ENCODE measurements at places on chromosomes 2 and 18. TPM values are rescaled to one million over a fixed set of nuclear protein-coding genes. Genes with fewer than 3 reads are reported as not detected.

DNA sequence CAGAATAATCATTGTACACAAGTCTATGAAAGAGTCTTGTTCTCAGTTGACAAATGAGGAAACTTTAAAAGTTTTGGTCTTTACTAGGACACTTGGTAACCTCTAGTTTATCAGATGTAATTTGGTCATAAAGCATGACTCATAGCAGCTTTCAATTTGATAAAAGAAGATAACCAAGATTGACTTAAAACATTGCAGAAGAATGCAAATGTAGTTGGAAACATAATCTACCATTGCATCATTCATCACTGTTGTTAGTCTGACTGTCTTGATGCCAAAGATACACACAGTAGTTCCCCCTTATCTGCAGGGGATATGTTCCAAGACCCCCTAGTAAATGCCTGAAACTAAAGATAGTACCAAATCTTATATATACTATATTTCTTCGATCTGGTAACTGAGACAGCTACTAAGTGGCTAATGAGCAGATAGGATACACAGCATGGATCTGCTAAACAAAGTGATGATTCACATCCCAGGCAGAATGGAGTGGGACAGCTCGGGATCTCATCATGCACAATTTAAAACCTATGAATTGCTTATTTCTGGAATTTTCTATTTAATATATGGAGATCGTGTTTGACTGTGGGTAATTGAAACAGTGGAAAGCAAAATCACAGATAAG, 131.4 kb upstream of the CCDC68 start:
- H3K27me3 ChIP-seq = no peaks in the 10 kb centered on the region
- no peaks in the 10 kb centered on the region for H3K36me3 ChIP-seq
- H3K27ac ChIP-seq = peak overlapping the region; percentile 6
- H3K4me1 ChIP-seq = peaks cover 25% of the 10 kb centered on the region
- no peak overlapping the region for H3K4me3 ChIP-seq

GPR75 gene
- total RNA-seq = 1.8 TPM

GRCh38 chr18:41324934-41325333, 630.1 kb upstream of the PIK3C3 start:
- peaks cover 11% of the 10 kb centered on the region for H3K4me1 ChIP-seq
- H3K36me3 ChIP-seq = no peaks in the 10 kb centered on the region
- no peak for DNase-seq
- no peaks in the 10 kb centered on the region for H3K27me3 ChIP-seq
- H3K27ac ChIP-seq = no peak overlapping the region
- no peak overlapping the region for H3K4me3 ChIP-seq

DNA sequence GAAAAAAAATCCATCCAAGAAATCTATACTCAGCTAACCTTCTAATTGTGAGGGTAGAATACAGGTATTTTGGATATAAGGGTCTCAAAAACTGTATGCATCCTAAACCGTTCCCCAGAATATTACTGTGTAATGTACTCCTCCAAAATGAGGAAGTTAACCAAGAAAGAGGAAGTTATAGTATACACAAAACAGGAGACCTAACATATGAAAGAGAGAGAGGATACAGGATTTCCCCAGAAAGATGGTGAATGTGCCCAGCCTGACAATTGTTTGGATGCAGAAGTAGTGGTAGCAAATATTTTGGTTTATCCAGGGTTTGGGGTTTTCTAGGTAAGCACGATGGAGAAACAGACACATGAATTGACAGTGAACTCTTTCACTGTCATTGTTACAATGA, 50.6 kb downstream of the GALNT3 start:
- H3K27me3 ChIP-seq = no peaks in the 10 kb centered on the region
- H3K36me3 ChIP-seq = peaks cover under 1% of the 10 kb centered on the region
- H3K4me1 ChIP-seq = no peaks in the 10 kb centered on the region
- no peak overlapping the region for H3K27ac ChIP-seq
- DNase-seq = no peak

GRCh38 chr2:119683074-119683712, 4.2 kb downstream of the TMEM177 start:
- no peak overlapping the region for H3K27ac ChIP-seq
- no peaks in the 10 kb centered on the region for H3K27me3 ChIP-seq
- DNase-seq = no peak
- H3K4me3 ChIP-seq = no peak overlapping the region
- H3K36me3 ChIP-seq = no peaks in the 10 kb centered on the region
- peaks cover 10% of the 10 kb centered on the region for H3K4me1 ChIP-seq

GRCh38 chr18:35231052-35231451, 9.8 kb upstream of the ZNF397 start:
- no peak overlapping the region for H3K27ac ChIP-seq
- peak overlapping the region; percentile 46 for H3K4me3 ChIP-seq
- 0 out of 2 replicates have a peak, but pooled peaks cover 4% of the 10 kb centered on the region for H3K4me1 ChIP-seq
- no peaks in the 10 kb centered on the region for H3K27me3 ChIP-seq

DNA sequence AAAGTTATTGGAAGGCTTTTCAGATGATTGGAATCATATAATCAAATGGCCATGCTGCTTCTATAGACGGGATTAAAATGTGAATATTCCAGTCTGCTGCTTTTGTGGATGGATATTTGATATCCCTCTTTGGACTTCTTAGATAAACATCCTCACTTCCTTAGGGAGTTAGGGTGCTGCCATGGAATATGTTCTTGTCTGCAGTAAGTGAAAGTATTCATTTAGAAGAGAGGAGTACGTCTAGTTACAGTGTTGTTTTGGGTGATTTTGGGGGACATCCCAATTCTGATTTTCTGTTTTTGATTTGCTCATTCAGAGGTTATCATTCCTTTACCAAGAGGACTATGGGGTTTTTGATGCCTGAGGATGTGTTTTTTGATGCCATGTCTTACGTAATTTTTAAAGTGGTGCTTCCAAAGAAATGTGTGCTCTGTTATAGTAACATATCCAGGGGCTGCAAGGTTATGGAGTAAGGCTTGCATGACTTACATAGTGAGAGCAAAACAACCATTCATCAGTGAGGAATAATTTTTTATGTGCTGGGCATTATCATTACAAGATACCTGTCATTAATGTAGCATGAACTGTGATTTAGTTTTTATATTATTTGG, 33.6 kb downstream of the ASXL3 start:
- DNase-seq = no peak
- no peaks in the 10 kb centered on the region for H3K27me3 ChIP-seq
- H3K27ac ChIP-seq = no peak overlapping the region
- no peaks in the 10 kb centered on the region for H3K4me1 ChIP-seq
- H3K36me3 ChIP-seq = no peaks in the 10 kb centered on the region

DNA sequence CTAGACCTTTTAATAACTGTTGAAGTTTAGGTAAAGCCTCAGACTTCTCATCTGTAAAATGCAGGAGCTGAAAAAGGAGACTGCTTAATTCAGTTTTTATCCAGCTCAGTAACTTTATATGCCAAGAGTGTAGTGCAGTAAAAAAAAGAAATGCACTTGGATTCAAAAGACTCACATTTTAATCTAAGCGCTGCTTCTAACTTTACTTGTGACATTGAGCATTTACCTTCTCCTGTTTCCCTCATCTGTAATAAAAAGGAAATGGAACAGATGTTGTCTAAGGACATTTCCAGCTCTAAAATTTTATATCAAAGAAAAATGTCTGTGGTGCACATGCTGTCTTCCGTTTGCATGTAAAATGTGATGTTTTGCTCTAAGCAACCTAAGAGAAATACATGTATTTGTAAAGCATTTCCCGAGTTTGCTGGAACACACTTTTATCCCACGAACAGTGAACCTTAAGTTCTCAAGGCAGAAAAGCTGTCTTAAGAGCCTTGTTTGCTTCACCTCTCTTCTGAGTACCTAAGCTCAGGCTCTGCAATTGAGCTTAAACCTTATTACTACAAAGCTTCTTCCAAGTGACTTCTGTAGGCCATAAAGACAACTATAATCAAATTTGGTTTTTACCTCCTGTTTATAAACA, 24.2 kb upstream of the TANK start:
- H3K36me3 ChIP-seq = no peaks in the 10 kb centered on the region
- H3K27ac ChIP-seq = peak overlapping the region; percentile 68
- H3K4me3 ChIP-seq = peak overlapping the region; percentile 44
- no peaks in the 10 kb centered on the region for H3K27me3 ChIP-seq

ANKRD30B gene
- total RNA-seq = not detected

GRCh38 chr18:49861659-49862058, 48.3 kb upstream of the ACAA2 start:
- peaks cover 5% of the 10 kb centered on the region for H3K4me1 ChIP-seq
- H3K36me3 ChIP-seq = no peaks in the 10 kb centered on the region
- H3K4me3 ChIP-seq = no peak overlapping the region
- DNase-seq = no peak
- no peak overlapping the region for H3K27ac ChIP-seq

GRCh38 chr18:23757437-23757733, 68.1 kb downstream of the LAMA3 start:
- H3K4me3 ChIP-seq = no peak overlapping the region
- H3K36me3 ChIP-seq = no peaks in the 10 kb centered on the region
- no peak for DNase-seq
- H3K27ac ChIP-seq = no peak overlapping the region

DNA sequence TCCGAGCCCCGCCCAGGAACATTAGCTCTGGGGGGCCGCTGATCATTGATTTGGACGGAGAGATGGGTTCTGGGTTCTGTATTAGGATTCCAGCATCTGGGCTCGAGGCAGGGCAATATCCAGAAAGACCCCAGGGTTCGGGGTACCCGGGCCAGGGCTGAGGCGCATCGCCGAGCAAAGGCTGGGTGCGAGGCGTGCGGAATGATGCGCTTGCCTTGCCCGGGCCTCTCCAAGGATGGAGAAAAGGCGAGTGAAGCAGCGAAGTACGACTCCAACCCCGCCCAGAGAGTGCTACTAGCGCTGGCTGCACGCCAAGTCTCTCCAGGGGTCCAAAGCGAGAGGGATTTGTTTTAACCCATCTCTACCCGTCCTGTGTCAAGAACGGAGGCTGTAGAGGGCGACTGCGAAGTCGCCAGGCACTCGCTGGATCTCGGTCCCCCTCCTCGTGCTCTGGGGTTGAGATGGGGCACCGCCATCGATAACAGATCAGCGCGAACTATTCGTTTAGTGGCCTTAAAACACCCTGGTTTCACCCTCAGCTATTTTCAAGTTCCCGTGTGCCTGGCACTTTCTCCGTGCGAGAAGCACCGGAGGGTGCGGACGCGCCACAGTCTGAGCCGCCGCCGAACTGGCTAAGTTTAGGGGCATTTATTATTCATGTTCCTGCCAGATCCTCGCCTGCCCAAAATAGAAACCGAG, 1.9 kb downstream of the ADCYAP1 start:
- H3K4me1 ChIP-seq = no peaks in the 10 kb centered on the region
- H3K27me3 ChIP-seq = no peaks in the 10 kb centered on the region
- H3K36me3 ChIP-seq = no peaks in the 10 kb centered on the region
- no peak overlapping the region for H3K4me3 ChIP-seq

- no peak overlapping the region for H3K4me3 ChIP-seq
- H3K36me3 ChIP-seq = no peaks in the 10 kb centered on the region
- H3K27me3 ChIP-seq = peaks cover 93% of the 10 kb centered on the region
- no peak overlapping the region for H3K27ac ChIP-seq
- DNase-seq = no peak
These were observed 210.9 kb downstream of the NDUFA10 start for GRCh38 chr2:239814116-239814860.

DNA sequence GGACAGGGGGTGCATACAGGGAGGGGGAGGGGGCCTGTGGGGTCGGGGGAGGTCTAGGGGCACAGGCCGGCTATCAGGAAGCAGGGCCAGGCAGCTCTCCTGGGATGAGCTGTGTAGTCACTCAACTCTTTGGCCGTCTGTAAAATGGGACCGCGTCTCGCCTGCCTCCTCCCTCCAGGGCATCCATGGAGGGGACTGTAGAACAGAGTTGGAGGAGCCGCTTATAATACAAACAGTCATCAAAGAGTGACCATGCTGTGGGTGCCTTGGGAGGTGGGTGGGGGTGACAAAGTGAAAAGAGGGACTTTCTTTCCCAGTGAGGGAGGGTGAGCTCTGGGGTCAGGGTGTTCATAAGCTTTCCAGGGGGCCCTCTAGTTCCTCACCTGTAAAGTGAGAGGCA, 169.6 kb upstream of the HAAO start:
- no peaks in the 10 kb centered on the region for H3K36me3 ChIP-seq
- no peak overlapping the region for H3K4me3 ChIP-seq
- DNase-seq = no peak

DNA sequence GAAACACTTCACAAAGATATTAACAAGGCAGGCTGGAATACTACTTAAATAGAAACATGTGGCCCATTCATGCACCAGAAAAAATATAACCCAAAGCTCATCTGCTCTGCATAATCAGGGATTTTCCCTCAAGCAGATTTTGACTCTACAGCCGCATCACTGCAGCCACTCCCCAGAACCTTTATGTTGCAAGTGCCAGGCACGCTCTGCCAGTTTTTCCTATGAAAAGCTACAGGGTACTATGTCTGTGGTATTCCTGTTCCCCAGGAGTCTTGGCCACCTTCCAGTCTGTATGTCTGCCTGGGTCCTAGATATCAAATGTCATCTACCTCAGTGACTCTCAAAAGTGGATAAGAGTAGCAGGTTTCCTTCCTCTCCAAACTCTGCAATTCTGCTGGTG, 3.8 kb downstream of the COA5 start:
- peaks cover 20% of the 10 kb centered on the region for H3K36me3 ChIP-seq
- H3K27me3 ChIP-seq = no peaks in the 10 kb centered on the region
- no peak overlapping the region for H3K27ac ChIP-seq
- no peak overlapping the region for H3K4me3 ChIP-seq
- peak; percentile 14 for DNase-seq
- H3K4me1 ChIP-seq = peaks cover 16% of the 10 kb centered on the region

GRCh38 chr18:45777393-45777792, 48.1 kb upstream of the SIGLEC15 start:
- H3K4me3 ChIP-seq = no peak overlapping the region
- H3K36me3 ChIP-seq = no peaks in the 10 kb centered on the region
- no peak overlapping the region for H3K27ac ChIP-seq
- H3K27me3 ChIP-seq = no peaks in the 10 kb centered on the region

GRCh38 chr18:68431111-68431921, 283.6 kb downstream of the TMX3 start:
- no peaks in the 10 kb centered on the region for H3K36me3 ChIP-seq
- no peak overlapping the region for H3K27ac ChIP-seq
- no peaks in the 10 kb centered on the region for H3K27me3 ChIP-seq

DNA sequence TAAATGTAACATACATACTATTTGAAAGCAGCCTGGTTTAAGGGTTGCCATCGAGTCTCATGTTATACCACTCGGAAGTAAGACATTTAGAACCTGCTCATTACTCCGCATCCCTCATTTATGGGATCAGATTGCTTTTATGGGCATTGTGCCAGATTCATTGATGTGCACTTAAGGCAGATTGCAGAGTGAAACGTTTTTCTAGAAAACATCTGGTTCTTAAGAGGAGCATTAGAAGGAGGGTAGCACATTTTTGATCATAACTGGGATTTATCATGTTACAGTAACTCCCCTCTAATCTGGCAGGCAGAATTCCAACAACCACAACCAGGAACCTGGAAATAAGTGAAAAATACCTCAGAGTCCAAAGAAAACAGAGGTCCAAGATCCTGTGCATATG, 74.2 kb upstream of the GALNT3 start:
- H3K27ac ChIP-seq = no peak overlapping the region
- no peaks in the 10 kb centered on the region for H3K36me3 ChIP-seq
- no peaks in the 10 kb centered on the region for H3K27me3 ChIP-seq
- no peak for DNase-seq
- no peak overlapping the region for H3K4me3 ChIP-seq
- no peaks in the 10 kb centered on the region for H3K4me1 ChIP-seq

SLC4A5 gene
- 1.2 TPM for total RNA-seq
